ENCODE measurements at places on chromosomes 6 and 20.
A peak's percentile ranks its signal among the peaks of the same experiment; 100 is the strongest.

DNA sequence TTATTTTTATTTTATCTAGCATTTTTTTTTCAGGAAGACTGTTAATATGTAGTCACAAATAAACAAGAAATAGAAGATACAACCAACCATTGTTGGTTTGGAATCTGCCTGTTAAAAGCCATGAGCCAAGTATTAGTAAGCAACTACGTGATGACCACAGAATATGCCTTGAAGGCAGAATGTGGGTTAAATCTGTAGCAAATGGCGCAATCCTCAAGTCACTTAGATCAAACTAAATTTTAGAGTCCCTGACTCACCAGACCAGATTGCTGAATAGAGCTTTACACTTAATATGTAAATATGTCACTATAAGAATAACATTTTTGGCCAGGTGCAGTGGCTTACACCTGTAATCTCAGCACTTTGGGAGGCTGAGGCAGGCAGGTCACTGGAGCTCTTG is 800.1 kb upstream of the CITED2 start:
- DNase-seq, result no peak

DNA sequence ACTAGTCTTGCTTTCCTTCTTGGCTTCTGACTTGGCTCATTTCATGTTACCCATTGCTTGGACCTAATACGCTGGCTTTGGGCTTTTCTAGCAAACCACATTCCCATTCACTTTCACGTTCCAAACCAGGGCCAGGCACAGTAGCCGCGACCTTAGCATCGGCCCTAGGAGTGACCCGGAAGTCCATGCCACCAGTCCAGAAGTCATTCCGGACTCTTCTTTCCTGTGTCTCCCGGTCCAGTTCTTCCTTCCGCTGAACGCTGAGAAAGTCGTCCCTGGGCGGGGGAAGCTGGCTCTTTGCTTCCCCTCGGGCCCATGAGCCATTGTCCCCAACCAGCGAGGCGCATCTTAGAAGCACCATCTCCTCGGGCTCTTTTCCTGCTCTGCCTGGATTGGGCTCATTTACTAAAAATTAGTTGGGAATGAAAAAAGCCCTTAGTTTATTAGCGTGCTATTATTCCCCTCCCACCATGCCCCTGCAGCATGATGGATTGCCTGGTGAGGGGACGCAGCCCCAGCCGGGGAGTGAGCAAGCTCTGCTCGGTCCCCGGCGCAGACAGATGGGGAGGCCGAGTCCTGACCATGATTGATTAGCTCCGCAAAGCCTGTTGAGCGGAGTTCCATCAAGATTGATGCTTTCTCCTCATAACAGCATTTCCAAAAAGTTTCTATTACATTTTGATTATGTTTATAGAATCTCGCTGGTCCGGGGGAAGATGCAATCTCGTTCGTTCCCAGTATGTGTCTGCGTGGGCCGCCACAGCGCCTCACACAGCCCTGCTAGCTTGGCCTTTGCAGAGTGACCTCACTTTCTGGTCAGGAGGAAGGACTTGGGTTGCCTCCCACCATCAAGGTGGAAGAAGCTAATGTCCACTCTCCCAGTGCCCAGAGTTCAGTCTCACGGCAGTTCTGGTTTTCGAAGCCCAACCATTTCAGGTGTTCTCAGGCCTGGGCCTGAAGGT is 115.1 kb upstream of the TOP1 start:
- no peak for DNase-seq

GRCh38 chr20:330233-331149 is 5.1 kb downstream of the SOX12 start:
- no peak for DNase-seq

DNA sequence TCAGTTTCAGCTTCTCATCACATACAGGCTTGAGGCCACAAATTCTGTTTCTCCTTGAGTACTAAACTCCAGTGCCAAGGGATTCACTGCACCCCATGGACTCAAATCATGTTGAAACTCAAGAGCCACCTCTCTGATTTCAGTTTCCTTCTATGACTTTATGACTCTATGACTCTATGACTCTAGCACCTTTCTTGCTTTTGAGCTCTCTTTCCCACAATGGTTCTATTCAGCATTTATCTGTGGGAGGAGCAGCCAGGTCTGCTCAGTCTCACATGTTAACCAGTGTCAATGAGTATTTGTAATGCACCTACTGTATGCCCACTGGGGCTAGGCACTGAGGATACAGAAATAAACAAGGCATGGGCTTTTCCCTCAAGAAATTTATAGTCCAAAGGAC is 14.6 kb upstream of the SLC22A2 start:
- DNase-seq, result no peak

DNA sequence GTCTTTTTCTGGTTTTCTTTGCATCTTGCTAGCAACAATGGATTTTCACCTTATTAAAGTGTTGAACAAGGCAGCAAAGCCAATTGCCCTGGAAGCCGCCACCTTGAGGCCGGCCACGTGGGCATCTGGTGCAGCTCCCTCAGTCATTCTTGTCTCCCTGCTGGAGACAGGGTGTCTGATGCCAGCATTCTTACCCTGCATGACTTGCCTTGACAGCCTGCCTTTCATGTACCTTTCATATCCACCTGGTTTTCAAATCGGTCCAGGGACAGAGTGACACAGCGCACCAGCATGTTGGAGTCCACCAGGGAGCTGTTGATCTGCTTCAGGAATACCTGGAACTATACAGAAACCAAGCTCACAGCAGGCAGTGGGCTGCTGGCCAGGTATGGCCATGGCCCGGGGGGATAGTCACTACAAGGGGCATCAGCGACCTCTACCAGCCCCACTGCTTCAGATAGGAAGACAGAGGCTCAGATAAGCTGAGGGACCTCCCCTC is 49.8 kb downstream of the MYH7B start:
- DNase-seq, result peak; percentile 43

GRCh38 chr6:116234689-116235088 is 19.2 kb downstream of the TSPYL4 start:
- DNase-seq, result no peak

- DNase-seq, result no peak
Observed at GRCh38 chr6:154394571-154394970, 38.0 kb upstream of the IPCEF1 start.

Data from suprapubic skin (tissue), 4 donors.